ENCODE measurements at places on chromosomes 4 and X.

GRCh38 chr4:72468904-72469502 is 100.0 kb downstream of the ADAMTS3 start:
- no peak for DNase-seq

DNA sequence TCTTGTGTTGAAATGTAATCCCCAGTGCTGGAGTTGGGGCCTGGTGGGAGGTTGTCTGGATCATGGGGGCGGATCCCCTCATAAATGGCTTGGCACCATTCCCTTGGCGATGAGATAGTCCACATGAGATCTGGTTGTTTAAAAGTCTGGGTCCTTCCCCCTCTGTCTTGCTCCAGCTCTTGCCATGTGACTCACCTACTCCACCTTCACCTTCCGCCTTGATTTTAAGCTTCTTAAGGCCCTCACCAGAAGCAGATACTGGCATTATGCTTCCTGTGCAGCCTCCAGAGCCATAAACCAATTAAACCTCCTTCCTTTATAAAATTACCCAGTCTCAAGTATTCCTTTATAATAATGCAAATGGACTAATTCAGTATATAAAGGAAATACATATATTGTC is 111.5 kb downstream of the NR3C2 start:
- DNase-seq, result no peak

- DNase-seq, result no peak
Observed at GRCh38 chr4:1417522-1418390, 11.5 kb upstream of the NKX1-1 start.

- DNase-seq, result no peak
Observed at GRCh38 chr4:184447664-184448063, 26.7 kb downstream of the IRF2 start.

DNA sequence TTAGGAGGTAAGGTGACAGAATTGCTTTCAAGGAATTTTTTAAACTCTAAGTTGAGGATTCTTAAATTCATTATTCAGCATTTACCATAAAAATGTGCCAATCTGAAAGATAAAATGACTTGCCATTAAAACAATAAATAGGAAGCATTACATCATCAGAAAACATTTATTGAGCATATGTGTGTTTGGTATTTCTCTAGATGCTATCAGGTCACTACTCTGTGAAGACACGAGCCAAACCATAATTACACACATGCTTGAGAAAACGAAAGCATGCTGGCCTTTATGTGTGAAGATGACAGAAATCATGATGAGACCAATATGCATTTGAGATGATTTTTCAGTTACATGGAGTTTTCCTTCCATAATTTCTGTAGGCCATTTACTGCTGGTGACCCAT is 12.3 kb upstream of the IL21 start:
- no peak for DNase-seq

DNA sequence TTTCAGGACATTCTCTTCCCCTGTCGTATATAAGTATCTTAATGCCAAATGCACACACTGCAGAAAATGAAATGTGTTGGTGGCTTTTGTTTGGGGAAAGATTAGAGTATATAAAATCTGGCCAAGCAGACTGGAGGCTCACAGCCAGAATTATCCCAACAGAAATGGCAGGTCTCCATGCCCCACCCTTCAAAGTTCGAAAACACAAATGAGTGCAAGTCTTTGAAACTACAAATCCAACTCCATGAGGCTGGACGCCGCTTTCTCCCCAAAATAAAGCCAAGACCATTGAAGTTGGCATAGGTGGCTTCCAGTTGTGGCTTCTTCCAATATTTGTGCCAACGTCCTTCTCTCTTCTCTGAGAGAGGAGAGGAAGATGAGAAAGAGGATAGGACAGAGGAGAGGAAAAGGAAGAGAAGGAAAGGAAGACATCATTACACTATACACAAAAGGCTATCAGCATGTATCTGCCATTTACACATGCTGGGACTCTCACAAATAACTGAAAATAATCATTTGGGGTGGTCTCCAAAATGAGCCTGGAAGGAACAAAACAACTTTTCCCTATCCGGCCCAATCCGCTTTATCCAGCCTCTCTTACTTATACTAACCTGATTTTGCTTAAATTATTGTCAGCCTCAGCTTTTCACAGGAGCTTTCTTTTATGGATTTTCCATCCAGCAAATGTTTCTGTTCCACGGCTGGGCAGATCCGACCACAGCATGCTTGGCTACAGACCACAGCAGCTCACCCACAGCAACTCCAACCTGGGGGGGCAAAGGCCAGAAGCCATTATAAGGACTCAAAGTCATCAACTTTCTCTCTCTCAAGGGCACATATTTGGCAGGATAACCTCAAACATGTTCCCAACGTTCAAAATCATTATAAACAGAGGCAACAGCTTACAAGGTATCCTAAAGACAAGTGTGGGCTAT is 71.7 kb downstream of the APBB2 start:
- DNase-seq, result no peak

- DNase-seq, result no peak
Observed at GRCh38 chrX:1713296-1713695, 98.4 kb downstream of the ASMT start.

DNA sequence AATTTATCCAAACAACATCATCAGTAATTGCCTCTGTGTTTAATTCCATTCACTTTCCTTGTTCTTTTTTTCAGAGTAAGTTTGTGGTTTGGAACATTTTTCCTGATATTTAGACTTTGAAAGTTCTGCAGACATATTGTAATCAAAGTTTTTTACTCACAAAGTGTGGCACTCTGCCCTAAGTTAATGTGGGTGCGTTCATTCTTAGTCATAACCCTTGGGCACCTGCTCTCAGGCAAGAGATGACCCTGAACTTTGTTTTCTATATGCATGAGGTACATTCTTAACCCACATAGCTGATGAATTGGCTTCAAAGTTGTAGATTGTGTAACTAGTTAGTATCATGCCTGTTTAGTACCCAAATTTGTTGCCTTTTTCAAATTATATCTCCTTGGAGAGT is 424.3 kb downstream of the GRXCR1 start:
- no peak for DNase-seq

- DNase-seq, result no peak
Observed at GRCh38 chr4:74724979-74725378, 69.3 kb downstream of the BTC start.

DNA sequence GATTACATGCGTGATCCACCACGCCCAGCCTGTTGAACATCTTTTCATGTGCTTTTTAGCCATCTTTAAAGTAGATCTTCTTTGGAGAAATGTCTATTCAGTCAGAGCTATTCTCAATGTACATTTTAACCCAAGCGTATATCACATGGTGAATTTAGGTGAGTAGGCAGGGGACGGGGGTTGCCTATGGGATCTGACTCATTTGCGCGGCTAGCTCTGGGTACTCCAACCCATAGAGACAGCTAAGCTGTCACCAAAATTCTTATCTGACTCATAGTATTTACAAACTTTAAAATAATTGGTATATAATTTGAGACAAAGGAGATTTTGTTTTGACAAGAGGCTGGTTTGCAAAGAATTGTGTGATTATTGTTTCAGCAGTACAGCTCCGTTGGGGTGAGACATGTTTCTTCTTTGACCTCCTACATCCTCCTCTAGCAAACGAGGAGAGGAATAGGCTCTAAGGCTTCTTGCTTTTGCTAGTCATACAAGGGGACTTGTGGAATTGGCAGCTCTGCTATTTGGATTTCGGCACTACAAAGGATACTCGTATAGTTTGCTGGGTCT is 12.0 kb downstream of the NSDHL start:
- no peak for DNase-seq

GRCh38 chrX:149495573-149496071 is 9.5 kb downstream of the IDS start:
- no peak for DNase-seq

DNA sequence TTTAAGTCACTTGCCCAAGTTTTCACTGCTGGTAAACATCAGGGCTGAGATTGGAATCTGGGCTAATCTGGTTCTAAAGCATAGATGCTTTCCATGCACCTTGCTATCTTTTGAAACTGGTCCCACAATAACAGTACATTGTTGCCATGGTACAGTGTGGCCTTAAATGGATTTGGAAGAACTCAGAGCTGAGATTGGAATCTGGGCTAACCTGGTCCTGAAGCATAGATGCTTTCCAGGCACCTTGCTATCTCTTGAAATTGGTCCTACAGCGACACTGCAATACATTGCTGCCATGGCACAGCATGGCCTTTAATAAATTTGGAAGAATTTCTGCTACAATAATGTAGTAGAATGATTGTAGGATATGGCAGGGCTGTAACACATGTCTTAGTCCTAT is 28.6 kb downstream of the DAPP1 start:
- no peak for DNase-seq

GRCh38 chr4:81081156-81081555 is 50.6 kb downstream of the BMP3 start:
- DNase-seq, result no peak

- peak; percentile 63 for DNase-seq
Observed at GRCh38 chrX:40097504-40098263, at the start of gene BCOR. Gene BCOR, minus strand, starts transcription at chrX:40097958. Its CDS starts 20,029 bp downstream, at chrX:40077929.

DNA sequence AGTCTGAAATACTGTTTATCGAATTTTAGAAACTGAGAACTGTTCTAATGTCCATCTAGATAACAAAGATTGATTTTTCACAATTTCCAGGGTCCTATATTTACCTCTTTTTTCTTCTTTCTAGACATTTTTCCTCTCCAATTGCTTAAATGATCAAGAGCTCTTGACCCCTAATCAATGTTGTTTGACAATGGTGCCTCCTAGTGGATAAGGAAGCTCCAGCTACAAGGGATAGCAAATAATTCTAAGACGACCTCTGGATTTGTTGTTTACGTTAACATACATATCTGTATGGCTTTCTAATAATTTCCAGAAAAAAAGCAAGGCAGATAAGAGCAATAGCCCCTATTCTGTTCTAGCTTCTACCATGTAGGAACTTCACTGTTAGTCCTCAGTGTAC is 35.8 kb downstream of the GPR82 start:
- no peak for DNase-seq

- DNase-seq, result no peak
Observed at GRCh38 chr4:63663870-63664269, 745.4 kb downstream of the TECRL start.

- DNase-seq, result no peak
Observed at GRCh38 chrX:6363188-6363587, 134.5 kb upstream of the NLGN4X start.

DNA sequence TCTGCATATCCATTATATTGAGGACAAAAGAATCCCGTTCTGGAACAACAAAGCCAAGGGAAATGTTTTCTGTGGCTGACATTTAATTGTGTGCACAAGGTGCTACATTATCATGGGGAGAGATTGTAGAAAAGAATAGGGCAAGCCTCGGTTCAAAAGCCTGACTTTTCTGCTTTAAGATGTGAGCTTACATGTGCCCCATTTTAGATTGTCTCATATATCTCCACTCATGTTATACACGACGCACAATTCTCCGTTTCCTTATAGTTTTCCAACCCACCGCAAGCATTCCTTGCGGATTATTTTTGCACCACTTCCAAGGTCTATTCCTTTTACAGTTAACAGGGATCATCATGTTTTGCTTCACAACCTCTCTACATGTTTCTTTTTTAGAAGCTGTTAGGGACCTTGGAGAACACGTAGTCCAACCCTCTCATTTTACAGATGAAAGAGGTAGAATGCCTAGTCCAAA is 99.6 kb upstream of the MAML3 start:
- no peak for DNase-seq

DNA sequence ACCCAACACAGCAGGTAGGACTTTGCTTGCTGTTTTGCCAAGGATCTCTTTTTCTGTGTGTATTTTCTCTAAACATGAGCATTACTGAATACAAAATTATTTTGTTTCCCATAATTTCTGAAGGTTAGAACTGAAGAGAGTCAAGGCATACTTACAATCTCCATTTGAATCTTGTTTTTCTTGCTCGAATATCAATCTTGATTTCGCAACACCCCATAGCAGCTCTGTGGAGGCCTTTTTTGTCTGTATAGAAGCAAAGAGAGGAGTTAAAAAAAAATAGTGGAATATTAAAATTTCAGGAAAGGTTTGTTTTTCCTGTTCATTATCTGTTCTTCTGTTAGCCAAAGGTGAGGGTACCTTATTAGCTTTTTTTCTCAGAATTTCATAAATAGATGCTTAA is 92.9 kb downstream of the TNIP2 start:
- no peak for DNase-seq

- DNase-seq, result no peak
Observed at GRCh38 chr4:114384629-114385028, 214.0 kb upstream of the UGT8 start.

DNA sequence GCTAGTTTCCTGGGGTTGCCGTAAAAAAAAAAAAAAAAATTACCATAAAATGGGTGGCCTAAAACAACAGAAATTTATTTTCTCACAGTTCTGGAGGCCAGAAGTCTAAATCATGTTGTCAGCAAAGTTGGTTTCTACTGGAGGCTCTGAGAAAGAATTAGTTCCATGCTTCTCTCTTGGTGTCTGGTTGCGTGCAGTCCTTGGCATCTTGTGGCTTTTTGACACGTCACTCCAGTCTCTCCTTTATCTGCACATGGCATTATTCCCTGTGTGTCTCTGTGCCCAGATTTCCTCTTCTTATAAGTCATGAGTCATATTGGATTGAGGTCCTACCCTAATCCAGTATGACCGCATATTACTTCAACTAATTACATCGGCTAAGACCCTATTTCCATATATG is 38.7 kb downstream of the SPATA4 start:
- no peak for DNase-seq

DNA sequence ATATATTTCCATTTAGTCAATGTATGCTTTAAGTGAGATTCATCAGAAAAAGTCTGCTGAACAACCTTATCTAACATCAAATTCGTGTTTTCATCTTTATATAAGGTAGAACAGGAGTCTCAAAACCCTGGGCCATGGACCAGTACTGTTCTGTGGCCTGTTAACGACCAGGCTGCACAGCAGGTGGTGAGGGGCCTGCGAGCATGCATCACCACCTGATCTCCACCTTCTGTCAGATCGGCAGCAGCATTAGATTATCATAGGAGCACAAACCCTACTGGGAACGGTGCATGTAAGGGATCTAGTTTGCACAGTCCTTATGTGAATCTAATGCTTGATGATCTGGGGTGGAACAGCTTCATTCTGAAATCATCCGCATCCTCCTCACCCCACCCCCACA is 3.2 kb downstream of the CTSO start:
- no peak for DNase-seq

GRCh38 chr4:152676052-152676854 is 3.5 kb downstream of the TMEM154 start:
- no peak for DNase-seq

All from NCI-H1105 (cell line).